ENCODE measurements at places on chromosomes 11 and 22.
A peak's percentile ranks its signal among the peaks of the same experiment; 100 is the strongest.

DNA sequence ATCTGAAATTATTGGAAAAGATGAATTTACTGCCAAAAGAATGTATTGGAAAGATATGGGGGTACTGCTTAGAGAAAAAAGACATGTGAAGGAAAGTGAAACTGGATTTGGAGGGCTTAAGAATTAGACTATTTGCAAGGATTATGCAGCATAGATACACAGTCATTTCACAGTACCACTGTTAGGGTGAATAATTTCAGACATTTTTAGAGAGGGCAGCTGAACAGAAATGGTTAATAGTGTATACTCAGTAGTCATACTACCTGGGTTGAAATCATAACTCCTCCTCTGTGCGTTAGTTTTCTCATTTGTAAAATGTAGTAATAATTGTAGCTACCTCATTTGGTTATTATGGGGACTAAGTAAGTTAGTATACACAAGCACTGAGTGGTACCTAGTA, 33.0 kb downstream of the GAS2 start:
- DNase-seq = no peak

- no peak for DNase-seq
These were observed 67.4 kb downstream of the TP53I11 start for GRCh38 chr11:44883277-44883676.

- DNase-seq = no peak
These were observed 59.2 kb upstream of the EED start for GRCh38 chr11:86185381-86185750.

- DNase-seq = no peak
These were observed 5.0 kb upstream of the SH3BP1 start for GRCh38 chr22:37634417-37634924.

- DNase-seq = no peak
These were observed 8.2 kb downstream of the OMP start for GRCh38 chr11:77110836-77111235.

DNA sequence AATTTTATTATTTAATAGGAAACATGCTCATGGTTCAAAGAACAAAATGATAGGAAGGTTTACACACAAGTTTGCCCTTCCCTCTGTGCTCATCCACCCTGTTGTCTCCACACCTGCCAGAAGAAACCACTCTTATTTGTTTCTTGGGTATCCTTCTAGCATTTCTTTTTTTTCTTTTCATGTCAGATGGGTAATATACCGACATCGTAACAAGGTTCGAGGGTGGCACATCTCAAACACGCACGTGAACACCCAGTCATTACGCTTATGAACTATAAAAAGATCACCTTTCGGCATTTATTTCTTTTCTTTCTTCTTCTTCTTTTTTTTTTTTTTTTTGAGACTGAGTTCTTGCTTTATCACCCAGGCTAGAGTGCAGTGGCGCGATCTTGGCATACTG, 70.5 kb downstream of the UBASH3B start:
- DNase-seq = no peak

- no peak for DNase-seq
These were observed 219.1 kb downstream of the TMEM135 start for GRCh38 chr11:87256694-87257340.

DNA sequence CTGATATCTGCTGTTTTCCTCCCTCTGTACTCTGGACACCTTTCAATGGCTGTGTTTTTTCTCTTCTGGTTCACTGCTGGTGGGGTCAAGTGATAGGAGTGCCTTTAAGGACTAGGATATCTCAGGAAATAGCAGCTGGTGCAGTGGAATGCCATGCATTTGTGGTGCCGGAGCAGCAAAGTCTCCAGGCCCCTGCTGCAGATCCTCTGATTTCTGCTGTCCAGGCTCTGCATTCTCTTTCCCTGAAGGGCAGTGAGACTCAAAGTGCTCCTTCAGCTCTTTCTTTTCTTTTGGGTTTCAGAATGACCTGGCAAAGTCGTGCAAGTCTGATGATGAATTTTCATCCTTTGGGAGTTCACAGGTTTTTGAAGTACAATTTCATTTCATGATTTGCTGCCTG, 774.3 kb downstream of the FAM181B start:
- DNase-seq = no peak

DNA sequence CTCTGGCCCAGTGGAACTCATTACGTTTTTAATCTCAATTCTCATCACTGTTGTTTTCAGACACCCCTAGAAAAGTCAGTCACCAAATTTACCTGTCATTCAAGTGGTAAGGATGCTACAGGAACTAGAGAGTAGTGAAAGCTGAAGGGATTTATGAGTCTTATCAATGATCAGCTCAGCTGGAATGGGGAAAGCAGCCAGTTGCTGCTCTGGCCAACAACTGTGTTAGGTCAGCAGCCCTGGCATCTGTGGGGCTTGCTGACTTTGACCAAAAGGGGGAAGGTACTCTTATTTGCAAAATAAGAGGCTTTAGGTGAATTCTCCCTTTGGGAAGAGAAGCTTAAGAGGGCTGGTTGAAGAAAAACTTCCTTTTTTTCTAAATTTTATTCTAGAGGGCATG, 76.2 kb upstream of the HORMAD2 start:
- DNase-seq = no peak

DNA sequence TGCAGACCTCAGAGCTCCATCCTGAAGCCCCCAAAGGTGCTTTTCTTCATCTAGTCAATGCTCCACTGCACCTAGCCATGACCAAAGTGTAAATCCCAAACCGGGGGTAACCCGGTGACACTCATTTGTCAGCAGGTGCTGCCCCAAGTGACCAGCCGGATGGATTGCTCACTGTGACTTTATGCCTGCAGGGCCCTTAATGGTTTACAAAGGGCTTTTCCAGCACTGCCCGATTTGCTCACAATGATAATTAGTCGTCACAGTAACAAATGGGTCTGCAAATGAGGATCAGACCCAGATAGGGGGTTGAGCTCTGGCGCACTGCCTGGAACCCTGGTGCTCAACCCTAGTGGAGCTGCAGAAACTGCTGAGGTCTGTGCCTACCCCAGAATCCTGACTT, 45.7 kb upstream of the CD5 start:
- DNase-seq = no peak

DNA sequence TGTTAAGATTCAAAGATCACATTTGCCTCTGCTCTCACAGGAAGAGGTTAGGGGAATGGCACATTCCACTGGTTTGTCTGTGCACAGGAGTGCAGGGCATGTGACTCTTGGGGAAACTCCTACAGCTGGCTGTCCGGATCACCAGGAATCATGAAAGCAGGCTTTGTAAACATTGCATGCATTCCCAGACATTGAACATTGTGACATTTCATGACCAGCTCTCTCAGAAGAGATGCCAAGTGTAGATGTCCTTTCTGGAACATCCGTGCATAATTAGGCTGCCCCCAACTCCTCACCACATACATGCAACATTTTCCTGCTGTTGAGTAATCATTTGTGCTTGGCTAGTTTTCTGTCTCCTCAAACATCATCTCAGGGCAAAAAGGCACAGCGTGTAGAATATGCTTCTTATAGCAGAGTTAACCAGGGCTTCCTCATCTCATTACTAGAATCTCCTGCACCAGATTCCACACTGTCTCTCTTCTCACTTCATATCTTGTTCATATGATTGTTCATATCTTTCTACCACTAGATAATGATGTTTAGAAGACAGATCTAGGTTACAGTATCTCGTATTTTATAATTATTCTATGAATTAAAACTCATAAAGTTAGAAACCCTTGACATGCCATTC, 694.7 kb downstream of the NTM start:
- DNase-seq = no peak

GRCh38 chr11:77141034-77141433, 13.0 kb downstream of the MYO7A start:
- DNase-seq = peak; percentile 17

DNA sequence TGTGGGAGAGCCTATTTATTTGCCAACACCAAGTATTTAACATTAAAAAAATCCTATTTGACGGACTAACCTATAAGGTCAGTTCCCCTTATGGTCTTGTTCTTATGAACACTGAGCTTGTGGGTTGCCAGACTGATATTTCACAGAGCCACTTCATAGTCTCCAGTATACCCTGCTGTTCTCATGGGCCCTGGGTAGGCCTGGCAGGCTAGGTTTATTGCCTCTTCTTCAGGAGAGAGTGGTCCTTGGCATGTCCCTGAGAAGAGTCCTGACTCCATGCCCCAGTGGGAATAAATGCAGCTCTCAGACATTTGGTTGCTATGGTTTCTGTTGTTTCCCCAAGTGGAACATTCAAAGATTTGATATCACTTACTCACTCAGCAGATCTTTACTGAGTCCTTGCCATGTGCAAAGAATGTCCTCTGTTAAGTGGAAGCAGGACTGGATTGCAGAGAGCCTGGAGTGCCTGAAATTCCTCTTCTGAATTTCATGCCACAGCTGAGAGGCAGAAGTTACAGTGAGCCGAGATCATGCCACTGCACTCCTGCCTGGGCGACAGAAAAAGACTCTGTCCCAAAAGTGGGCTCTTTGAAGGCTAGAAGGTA, 15.7 kb downstream of the SLC5A1 start:
- DNase-seq = no peak

DNA sequence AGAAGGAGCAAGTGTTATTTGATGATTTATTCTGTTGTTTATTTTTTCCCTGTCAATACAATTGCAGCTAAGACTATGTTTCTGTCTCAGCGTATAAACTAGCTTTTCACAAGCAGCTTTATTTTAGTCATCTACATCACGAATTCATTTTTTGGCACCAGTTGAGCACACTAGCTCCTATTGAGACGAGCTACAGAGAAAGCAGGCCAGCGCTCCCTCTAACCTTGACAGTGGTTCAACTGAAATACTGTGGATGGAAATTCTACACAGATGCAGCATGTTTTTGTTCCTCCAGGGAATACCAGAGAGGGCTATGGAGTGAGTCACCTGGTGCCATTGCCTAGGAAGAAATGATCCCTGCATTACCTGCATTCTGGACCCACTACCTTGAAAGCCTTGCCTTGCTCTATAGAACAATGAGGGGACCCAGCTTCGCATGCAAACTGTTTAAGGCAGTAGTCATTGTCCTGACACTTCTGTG, 108.2 kb upstream of the ARHGAP42 start:
- no peak for DNase-seq

DNA sequence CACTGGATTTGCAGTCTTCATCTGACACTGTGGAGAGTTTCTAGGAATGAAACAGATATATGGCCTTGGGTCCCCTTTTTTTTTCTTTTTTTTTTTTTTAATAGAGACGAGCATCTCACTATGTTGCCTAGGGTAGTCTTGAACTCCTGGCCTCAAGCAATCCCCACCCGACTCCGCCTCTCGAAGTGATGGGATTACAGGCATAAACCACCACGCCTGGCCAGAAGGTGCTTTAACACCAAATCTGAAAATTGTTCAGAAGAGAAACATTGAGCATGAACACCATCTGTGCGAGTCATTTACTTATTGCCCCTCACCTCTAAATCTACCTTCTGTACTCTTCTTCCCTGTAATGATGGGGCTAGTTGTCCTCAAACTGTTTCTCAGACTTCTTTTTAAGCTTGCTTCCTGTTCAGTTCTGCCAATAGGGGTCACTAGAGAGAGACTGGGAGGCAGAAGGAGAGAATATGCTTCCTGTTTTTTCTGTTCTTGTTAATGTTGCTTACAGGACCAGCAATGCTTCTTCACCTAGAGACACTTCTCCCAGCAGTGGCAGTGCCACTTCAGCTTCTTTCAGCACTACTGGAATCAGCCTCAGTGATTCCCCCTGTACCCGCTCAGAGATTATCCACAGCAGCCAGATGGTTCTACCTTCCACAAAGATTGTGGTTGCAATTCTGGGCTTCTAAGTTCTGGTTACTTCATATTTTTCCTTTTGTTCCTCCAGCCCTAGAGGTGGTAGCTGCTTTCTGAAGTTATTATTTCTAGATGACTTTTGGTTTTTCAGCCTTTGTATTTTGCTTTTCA, 20.8 kb upstream of the ZBED5 start:
- DNase-seq = no peak

DNA sequence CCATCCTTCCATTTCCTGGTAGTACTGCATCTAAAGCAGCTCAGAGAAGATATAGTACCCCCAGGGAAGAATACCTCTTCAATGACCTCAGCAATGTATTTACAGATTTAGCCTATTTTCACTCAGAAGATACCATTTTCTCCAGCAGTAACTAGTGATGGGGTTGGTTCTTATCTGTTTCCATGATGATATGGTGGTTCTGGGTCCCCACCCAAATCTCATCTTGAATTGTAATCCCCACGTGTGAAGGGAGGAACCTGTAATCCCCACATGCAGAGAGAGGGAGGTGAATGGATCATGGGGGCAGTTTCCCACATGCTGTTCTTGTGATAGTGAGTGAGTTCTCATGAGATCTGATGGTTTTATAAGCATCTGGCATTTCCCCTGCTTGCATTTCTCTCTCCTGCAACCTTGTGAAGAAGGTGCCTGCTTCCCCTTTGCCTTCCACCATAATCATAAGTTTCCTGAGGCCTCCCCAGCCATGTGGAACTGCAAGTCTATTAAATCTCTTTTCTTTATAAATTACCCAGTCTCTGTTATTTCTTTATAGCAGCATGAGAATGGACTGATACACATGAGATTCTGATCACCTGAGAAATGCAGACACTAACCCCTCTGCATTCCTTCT, 139.2 kb downstream of the CCDC81 start:
- DNase-seq = no peak

DNA sequence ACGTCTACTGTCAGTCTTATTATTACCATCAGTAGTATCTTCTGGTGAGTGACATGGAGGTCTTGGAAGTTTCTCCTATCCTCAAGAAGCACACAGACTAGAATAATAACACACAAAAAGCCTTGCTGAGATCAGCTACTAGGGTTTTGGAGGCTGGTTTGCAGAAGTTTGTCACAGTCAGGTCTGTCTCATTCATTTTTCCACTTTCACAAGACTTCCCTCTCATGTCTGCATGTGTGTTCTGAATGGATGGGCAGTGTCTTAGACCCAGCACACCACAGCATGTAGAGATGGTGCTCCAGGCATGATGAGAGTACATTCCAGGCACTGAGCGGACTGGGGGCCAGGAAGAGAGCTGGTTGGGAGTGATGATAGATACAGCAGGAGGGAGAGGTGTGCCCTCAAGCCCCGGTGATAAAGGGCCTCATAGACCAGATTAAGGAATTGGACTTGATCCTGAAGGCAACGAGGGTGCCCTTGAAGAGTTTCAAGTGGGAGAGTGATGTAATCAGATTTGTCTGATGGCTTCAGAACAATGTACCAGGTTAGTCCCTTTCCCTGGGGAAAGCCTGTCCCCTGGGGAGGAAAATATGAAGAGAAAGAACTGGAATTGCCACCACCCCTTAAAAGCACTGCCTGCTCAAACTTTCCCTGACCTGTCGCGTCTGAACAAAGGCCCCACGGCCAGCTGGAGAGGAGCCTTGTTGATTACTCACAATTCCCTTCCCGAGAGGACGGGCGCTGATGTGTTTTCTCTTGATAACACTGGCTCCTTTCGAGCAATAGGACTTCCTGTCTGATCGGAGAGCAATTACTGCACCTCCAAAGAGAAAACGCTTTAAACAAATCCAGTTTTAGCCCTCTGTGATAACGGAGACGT, 45.1 kb upstream of the LMO2 start:
- no peak for DNase-seq

DNA sequence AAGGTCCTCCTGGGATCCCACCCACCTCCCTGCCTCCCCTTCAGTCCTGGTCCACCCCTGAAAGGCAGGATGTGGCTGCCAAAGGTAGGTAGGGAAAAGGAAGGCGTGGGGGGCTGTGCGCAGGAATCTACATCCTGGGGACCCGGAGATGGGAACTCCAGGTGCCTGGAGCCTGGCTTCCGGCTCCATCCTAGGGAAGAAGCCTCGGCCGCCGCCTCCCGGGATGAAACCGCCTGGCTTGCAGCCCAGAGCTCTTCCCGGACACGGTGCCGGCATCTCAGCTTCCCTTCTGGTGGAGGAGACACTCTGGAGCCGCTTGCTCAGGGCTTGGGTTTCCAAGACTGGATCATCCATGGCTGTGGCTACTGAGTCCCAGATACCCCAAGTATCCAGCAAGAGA, 33.3 kb upstream of the PDGFB start:
- no peak for DNase-seq

All from stimulated activated CD8-positive, alpha-beta memory T cell treated with anti-CD3 and anti-CD28 coated beads, Interleukin-2, amount 100 ng/mL, for 48 hours (primary cell).